ENCODE measurements at places on chromosomes 7 and 10.

GRCh38 chr7:85748861-85749260, 562.0 kb upstream of the SEMA3D start:
- no peak for DNase-seq

- no peak for DNase-seq
Measured at GRCh38 chr10:52577047-52577446, 195.5 kb downstream of the MBL2 start.

- DNase-seq: no peak
Measured at GRCh38 chr7:20116869-20117268, 100.3 kb downstream of the MACC1 start.

GRCh38 chr10:96968682-96969423, 136.8 kb downstream of the LCOR start:
- no peak for DNase-seq

DNA sequence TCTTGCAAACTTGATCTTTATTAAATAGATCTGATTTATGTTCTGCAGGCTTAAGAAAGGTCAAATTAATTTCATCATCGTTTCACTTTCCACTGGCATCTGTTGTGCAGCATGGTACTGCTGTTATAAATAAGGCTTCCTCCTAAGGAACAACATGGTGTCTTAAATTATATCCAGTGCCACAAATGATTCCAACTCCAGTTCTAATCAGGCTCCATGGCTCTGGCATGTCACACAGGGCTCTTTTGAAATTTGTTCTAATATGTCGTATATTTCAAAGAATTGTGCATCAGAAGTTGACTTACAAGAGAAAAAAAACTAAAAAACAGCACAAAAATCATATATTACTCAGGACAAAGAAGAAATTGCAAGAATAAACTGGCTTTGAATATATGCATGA, 1090.8 kb upstream of the CELF2 start:
- no peak for DNase-seq

DNA sequence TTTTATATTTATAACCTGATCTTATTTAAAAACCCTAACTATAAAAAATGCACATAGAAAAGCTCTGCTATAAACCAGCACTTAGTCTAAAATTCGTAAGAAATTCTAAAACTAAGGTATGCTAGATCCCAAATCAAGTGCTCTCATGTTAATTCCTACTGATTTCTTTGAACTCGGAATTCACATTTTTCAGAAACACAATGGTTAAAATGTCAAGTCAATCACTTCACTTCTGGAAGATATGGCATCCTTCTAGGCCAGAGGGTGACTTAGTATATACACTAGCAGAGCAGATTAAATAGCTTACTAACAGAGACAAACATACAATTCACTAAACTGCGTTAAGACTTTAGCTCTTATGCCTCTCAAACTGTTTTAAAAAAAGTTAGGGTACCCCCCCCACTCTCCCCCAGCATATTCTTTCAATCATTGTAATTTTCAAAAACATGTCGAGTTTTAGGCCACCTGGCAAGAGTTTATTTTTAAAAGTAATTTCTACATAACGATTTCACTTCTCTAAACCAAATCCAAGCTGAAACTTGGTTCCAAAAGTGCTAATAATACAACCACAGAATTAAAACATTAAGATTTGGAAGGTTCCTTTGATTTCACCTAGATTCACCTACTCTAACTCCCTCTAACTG, 129.4 kb downstream of the NRBF2 start:
- DNase-seq: no peak

- DNase-seq: no peak
Measured at GRCh38 chr10:33566426-33566825, 232.0 kb upstream of the NRP1 start.

GRCh38 chr10:50635286-50635685, 11.5 kb upstream of the SGMS1 start:
- DNase-seq: no peak

DNA sequence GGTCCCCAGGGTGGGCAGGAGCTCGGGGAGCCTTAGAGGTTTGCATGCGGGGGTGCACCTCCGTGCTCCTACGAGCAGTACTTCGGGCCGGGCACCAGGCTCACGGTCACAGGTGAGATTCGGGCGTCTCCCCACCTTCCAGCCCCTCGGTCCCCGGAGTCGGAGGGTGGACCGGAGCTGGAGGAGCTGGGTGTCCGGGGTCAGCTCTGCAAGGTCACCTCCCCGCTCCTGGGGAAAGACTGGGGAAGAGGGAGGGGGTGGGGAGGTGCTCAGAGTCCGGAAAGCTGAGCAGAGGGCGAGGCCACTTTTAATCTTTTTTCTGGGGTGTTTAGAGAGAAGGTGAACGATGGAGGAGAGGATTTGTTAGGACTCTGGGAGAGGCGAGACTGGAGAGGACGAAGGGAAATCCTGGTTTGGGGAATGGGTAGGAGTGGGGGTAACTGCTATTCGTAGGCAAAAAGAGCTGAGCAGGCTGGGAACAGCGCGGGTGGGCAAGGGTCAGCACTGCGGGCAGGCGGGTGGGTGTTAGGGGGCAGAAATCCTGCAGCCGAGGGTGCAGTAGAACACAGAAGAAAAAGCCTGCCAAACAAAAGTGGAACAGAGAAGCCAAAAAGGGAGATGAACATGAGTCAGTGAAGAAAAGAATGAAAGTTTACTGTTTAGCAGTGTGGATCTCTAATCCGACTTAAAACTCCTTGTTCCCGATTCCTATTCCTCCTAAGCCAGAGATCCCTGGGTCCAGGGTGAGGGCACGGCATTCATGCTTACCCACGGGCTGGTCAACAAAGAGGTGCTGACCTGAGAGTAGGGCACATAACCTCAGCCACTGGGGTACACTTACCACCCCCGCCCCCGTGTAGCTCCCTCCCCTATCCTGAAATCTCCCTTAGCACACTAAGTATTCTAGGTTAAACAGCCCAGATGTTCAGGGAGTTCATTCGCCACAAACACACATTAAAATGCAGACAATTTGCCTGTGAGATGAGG, 26.9 kb downstream of the PRSS2 start:
- no peak for DNase-seq

DNA sequence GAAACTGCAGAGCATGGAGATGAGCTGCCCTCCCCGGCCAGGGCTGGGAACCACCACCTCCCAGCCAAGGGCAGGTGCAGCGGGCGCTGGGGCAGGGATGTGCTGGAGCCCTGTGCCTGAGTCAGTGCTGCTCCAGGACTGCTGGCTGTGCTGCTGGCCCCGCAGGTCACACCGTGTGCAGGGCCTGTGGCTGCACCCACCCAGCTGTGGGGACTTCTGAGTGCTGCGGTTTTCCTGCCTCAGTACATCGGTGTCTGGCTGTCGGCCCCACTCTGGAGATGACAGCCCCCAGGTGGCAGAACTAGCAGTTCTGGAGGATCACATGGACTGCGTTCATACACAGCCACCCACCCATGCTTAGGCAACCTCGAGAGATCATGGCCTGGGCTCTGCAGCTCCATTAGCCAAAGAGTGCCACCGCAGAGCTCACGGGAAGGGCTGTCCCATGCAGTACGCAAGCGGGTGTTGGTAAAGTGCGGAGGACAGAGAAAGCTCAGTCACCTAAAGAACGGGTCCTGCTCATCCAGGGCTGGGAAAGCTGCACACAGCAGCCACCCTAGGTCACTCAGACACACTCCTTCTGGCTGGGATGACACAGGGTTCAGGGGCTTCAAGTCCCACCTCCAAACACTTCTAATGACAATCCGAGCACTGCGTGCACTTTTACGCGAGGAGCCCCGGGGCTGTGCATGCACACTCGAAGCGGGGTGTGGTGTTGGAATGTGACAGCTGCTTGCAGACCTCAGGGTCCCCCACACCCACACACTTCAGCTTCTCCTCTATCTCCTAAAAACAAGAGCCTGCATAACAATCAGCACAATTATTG, 198.1 kb upstream of the PPP2R2D start:
- DNase-seq: no peak

GRCh38 chr7:90663176-90663575, 67.1 kb downstream of the CDK14 start:
- DNase-seq: no peak

- no peak for DNase-seq
Measured at GRCh38 chr7:96995406-96996110, 9.8 kb upstream of the DLX6 start.

DNA sequence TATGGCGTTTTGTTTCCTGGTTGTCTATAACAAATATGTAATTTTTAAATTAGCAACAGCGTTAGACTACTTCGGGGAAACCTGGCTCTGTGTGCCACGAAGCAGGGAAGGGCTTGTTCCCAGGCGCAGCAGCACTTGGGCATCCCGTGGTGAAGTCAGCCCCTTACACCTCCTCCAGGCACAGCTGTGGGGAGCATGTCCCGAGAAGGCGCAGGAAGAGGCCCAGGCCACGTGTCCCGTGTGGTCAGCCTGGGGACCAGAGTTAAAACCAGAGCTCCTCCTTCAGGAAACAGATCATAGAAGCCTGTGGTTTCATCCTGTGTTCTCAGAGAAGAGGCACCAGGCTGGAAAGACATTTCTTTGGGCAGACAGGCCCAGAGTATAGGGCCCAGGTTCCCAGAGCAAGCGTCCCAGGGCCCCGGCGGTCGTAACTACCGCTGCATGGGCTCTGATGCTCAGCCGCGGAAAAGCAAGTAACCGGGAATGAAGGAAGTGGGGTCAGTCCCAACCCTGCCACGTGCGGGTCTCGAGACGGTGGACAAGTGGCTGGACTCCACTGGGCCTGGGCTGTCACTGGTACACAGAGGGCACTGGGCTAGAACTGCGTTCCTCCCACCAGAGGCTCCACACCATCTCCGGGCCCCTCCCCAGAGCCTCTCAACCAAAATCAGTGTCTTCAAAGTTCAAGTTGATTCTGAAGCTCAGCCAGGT, 7.1 kb downstream of the NUDT1 start:
- DNase-seq: peak; percentile 53

DNA sequence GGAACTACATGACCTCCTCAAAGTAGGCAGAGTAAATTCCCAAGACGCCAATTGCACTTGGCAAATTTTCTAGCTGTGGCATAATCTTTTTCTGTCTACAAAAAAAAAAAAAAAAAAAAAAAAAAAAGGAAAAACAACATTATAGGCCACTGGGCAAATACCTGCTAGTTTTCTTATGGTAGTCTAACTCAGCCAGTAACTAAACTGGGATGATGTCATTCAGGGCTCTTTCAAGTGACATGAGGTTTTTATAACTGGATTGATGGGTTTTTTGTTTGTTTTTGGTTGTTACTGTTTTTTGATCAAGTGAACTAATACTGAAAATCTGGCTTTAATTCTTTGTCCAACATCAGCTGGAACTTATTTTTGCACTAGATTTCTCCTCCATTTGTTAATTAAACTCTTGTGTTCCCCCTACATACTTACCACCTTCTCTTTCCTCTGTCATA, 7.4 kb upstream of the VIM start:
- DNase-seq: no peak

DNA sequence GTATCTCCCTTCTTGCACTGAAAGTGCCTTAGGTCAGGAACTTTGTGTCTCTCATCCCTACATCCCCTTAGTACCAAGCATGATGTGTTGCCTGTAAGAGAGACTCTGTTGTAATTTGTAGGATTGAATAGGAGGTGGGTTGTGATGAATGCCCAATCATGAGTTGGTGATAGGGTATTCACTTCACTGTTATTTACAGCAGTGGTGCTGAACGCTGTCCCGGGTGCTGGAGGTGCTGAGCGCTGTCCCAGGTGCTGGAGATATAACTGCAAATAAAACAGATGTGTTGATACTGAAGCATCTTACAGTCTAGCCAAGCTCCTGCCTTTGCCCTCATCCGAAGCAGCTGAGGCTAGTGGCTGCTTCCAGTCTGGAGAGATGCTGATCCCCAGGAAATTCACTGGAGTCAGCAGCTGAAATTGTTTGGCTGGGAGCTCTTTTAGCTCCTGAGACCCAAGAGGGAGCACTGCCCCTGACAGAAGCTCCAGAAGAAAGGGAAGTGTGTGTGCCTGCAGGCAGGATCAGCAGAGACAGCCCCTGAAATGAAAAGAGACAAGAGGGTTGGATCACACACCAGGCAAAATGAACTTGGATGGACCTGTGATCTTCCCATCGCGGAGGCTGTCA, 183.4 kb downstream of the SORCS3 start:
- DNase-seq: peak; percentile 43

DNA sequence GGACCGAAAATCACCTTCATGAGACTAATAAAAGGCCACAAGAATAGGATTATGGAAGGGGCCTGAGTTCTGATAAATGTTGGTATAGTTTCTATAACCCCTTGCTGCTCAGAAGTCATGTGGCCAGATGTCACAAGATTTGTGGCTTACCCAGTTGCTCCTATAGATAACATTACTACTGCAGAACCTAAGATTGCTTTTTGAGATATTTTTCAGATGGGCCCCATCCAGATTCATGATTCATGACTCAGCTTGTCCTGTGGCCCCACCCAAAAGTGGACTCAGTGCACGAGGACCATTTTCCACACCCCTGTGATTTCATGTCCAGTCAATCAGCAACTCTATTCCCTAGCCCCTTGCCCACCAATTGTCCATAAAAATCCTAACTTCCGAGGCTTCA, 209.0 kb downstream of the ACTR3B start:
- DNase-seq: no peak

- no peak for DNase-seq
Measured at GRCh38 chr10:21165489-21165888, 268.4 kb upstream of the NEBL start.

- no peak for DNase-seq
Measured at GRCh38 chr10:118565301-118566075, 30.0 kb downstream of the PRLHR start.

GRCh38 chr10:103627111-103627892, 133.8 kb downstream of the NEURL1 start:
- no peak for DNase-seq

GRCh38 chr7:131074043-131074442, 253.6 kb upstream of the MKLN1 start:
- DNase-seq: no peak

DNA sequence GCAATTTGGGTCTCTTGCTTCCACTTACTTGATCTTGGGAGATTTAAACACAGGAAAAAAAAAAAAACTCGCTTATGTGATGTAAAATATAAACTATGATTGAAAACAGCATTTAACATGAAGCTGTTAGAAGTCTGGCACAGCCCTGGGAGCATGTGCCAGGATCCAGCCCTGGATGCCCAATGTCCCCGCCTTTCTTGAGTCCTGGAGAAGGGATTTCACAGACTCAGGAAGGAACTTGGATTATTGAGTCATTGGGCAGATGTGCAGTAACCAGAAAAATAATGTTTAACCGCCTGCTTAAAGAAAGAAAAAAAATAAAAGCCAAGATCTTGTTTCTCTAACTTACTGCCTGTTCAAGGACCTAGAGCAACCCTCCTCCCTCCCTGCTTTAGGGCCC, 3.7 kb upstream of the JCAD start:
- no peak for DNase-seq

GRCh38 chr7:13024121-13024674, 336.8 kb downstream of the ARL4A start:
- DNase-seq: no peak

DNA sequence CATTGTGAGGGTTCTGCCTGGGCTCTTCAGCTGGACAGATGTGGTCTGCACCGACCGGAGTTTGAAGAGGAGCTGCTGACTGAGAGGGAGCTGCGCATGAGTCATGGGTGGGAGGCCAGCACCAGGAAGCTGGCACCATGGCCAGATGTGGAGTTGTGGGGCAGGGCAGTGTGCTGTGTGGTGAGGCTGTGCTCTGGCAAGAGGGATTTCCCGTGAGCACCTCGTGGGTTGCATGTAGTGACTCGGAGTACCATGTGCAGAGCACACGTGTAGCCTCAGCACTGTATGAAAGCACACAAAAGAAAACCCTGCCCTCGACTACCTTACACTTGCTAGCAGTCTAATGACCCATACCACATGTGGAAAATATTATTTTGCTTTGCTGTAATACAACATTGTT, 103.4 kb downstream of the WNT2 start:
- DNase-seq: no peak
